Activated naive CD8-positive, alpha-beta T cell treated with anti-CD3 and anti-CD28 coated beads, Interleukin-2, amount 10 ng/mL, durations not matched to agents 7 days and 5 days (primary cell): ENCODE measurements at places on chromosomes 3 and 15. TPM values are rescaled to one million over a fixed set of nuclear protein-coding genes. Genes with fewer than 3 reads are reported as not detected.

Gene POLQ
- total RNA-seq, result 25.9 TPM

Gene SLCO2A1
- not detected for total RNA-seq

Gene TGM4
- not detected for total RNA-seq

- no peaks in the 10 kb centered on the region for H3K4me1 ChIP-seq
- H3K27me3 ChIP-seq, result no peaks in the 10 kb centered on the region
- DNase-seq, result no peak
- H3K27ac ChIP-seq, result no peak overlapping the region
- no peak overlapping the region for H3K4me3 ChIP-seq
- no peaks in the 10 kb centered on the region for H3K36me3 ChIP-seq
These were observed 90.9 kb downstream of the STRIT1 start for GRCh38 chr3:155202626-155203025.

- H3K4me1 ChIP-seq, result peaks cover 26% of the 10 kb centered on the region
- no peak for DNase-seq
- no peak overlapping the region for H3K4me3 ChIP-seq
- peaks cover 1% of the 10 kb centered on the region for H3K36me3 ChIP-seq
- peak overlapping the region; percentile 76 for H3K27ac ChIP-seq
These were observed 3.7 kb downstream of the EFCC1 start for GRCh38 chr3:129004639-129005295.

DNA sequence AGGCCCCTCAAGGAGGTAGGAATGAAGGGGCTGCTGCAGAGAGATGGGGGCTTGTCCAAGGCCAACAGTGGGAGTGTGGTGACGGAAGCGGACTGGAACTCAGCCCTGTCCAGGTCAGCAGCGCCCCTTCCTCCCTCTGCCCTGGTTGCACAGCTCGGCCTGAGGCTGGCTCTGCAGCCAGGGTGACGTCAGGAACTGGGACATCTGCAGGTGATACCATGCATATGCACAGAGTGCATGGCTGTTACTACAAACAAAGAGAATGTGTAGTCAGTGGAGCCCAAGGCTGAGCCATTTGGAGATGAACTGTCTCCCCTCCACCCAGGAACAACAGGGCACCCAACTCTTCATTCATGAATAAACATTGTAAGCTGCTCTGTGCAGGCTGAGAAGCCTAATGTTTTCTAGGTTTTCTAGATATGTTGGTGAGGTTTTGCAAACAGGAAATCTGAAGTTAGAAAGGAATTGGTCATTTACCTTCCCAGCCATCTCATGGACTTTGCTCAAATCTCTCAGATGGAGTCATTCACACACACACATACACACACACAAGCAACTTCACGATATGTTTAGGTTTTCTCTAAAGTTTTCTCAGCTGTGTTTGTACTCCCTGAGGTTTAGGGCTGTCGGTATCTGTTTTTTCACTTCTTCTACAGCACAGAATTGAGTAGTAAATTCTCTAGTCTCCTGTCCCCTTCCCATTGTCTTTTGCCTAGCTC lies 117.2 kb downstream of the TLE3 start:
- DNase-seq, result no peak
- H3K27ac ChIP-seq, result no peak overlapping the region
- H3K4me1 ChIP-seq, result no peaks in the 10 kb centered on the region
- no peak overlapping the region for H3K4me3 ChIP-seq
- no peaks in the 10 kb centered on the region for H3K36me3 ChIP-seq
